H9 (cell line): ENCODE measurements at places on chromosomes 3 and 15. TPM values are rescaled to one million over a fixed set of nuclear protein-coding genes. Genes with fewer than 3 reads are reported as not detected.

ZIC1 gene
- total RNA-seq: not detected in 2 replicates

EFCAB12 gene
- 0.11 and 0.28 TPM in 2 replicates for total RNA-seq

DNA sequence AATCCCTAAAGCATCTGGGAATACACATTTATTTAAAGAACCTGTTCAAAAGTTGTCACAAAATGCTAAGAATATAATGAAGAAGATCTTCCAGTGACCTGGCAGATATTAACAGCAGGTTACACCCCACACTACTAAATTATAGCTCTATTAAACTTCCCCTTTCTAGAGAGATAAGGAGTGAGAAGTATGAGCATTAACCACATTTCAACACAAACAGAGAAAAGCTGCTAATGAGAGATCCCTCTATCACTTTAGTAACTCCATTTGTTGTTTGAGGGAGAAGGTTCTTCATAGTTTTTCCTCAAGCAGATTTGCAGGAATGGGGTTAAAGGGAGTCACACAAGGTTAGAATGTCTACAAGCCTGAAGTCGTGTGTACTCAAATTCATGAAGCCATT, 3.6 kb downstream of the COL8A1 start:
- DNase-seq: no peak

GRCh38 chr3:30401971-30402370, 204.4 kb upstream of the TGFBR2 start:
- DNase-seq: no peak
